ENCODE measurements at places on chromosomes 11 and 22.

DNA sequence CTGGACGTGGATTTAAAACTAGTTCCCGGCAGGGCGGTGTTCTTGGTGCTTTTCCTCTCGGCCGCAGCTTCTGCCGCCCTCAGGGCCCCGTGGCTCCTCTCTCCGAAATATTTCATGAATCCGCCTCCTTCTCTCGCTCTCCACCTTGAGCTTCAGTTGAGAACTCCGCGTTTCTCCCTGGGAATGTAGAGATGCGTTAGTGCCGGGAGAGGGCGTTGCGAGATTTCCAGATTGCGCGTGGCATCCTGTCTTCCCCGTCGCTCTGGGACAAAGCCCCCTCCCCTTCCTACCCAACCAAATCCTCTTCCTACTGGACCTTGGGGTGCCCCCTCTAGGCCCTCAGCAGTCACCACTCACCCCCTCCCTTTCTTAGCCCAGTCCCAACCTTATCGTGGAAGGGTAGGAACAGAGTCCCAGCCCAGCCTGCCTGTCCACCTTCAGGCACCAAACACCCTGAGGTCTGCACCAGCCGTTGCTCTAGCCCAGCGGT lies 15.5 kb upstream of the RAC2 start:
- no peak for DNase-seq

DNA sequence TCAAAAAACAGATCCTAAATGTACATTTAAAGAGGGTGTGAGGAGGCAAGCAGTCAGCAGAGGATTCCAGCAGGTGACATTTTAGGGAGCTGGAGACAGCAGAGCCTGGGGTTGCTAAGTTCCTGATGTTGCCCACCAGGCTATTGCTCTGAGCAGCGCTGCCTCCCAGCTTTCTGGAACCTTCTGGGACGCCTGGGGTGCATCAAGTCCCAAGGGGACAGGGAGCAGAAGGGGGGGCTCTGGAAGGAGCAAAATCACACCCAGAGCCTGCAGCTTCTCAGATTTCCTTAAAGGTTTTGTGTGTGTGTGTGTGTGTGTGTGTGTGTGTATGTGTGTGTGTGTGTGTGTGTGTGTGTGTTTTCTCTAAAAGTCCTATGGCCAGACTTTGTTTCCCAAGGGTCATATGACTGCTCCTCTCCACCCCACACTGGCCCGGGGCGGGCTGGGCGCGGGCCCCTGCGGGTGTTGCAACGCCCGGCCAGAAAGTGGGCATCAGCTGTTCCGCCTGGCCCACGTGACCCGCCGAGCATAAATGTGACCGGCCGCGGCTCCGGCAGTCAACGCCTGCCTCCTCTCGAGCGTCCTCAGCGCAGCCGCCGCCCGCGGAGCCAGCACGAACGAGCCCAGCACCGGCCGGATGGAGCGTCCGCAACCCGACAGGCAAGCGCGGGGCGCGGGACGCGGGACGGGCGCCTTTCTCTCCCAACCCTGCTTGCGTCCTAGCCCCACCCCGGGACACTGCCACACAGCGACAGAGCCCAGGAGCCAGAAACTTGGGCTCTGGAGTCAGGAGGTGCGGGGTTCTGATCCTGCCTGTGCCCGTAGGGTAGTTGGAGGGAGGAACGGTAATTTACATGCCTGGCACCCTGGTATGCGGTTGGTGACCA lies at the start of gene HMOX1:
HMOX1 (plus strand) TSS at position 560 of the 887 bp plus-strand sequence; CDS start at position 638, 78 bp downstream.
- no peak for DNase-seq

GRCh38 chr11:68181719-68182451 lies 31.2 kb downstream of the KMT5B start:
- DNase-seq: no peak

GRCh38 chr11:29005401-29005980 lies 897.3 kb downstream of the METTL15 start:
- no peak for DNase-seq

DNA sequence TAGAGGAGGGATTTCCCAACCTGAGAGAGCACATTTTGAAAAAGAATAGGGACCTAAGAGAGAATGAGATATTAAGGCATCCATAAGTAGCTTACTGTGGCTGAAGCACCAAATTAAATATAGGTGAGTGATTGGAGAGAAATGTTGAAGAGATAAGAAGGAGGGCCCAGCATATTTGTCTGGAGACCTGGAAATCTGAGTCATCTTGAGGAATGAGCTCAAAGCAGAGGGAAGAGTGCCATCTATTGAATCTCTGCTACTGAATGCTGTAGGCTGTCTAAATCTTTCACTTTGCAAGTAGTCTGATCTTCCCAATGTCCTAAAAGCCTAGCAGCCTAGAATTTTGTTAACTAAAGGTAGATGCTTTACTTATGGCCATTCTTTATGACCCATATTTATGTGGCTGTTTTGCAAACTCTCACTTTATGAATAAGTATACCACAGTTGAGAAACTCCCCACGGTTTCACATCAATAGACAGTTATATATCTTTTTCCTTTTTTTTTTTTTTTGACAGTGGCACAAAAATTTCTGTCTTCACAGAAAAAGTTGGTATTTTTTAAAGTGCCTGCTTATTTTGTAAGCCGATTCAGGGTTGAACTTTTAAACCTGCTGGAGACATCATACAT lies 2093.5 kb downstream of the LRRC4C start:
- no peak for DNase-seq

DNA sequence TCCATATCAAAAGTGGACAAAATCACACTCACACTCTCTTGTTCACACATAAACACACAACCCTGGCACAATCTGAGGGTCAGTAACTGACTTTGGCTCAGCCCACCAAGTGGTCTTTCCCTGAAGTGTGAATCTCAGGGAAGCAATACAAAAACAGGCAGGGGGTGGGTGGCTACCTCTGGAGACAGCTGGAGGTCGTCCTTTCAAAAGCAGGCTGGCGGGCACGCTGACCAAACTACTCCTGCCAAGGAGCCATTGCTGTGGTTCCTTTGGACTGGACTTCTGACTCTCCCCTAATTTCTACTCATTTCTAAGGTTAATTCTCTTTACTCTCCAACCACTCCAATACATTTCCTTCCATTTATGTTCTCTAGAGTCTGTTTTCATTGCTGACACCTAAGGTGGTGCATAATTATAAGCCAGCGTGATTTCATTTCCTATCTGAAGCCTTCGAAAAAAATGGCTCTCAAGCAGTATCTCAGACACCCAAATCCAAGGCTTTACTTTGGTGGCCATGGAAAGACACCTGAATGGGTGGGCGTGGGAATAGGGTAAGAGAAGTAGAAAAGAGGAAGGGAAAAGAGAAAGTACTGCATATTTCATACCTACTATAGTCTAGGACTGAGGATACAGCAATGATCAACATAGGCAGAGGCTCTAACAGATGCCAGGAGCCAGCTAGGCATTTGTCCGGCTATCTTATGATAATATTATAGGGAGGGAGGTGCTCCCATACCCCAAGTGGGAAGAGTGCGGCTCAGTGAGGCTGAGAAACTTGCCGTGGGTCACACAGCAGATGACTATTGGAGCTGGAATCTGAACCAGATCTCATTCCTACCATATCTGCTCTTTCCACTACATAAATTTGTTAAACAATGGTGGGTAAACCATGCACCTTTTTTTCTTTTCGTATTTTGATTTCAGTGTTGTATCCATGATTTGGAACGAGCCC lies 22.0 kb downstream of the FZD4 start:
- DNase-seq: no peak

GRCh38 chr11:126898802-126899201 lies 101.8 kb downstream of the KIRREL3 start:
- DNase-seq: no peak

DNA sequence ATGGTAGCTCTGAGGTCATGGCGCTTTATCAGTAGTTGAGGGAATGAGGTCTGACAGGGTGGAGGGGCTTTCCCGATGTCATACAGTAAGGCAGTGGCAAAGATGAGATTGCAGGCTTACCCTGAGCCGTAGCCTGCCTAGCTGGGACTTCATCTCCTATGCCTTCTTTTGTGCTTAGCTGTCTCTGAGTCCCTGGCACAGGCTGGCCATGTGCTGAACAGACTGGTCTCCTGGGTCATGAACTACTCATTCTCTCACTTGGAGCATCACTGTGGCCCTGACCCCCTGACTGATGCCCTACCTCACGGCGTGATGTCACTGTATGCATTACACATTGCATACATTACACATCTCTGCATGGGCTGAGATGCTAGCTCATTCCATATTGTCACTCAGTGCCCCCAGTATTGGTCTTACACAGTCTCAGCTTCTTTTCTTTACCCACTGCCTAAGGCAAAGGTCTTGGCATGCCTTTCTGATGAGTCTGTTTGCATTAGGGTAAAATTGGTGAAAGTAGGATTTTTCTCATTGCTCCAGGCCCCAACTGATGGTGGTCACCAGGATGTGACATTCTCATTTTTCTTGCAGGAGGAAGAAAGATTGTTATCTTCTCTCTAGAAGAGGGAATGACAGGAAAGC lies 389.4 kb upstream of the CADM1 start:
- DNase-seq: no peak

DNA sequence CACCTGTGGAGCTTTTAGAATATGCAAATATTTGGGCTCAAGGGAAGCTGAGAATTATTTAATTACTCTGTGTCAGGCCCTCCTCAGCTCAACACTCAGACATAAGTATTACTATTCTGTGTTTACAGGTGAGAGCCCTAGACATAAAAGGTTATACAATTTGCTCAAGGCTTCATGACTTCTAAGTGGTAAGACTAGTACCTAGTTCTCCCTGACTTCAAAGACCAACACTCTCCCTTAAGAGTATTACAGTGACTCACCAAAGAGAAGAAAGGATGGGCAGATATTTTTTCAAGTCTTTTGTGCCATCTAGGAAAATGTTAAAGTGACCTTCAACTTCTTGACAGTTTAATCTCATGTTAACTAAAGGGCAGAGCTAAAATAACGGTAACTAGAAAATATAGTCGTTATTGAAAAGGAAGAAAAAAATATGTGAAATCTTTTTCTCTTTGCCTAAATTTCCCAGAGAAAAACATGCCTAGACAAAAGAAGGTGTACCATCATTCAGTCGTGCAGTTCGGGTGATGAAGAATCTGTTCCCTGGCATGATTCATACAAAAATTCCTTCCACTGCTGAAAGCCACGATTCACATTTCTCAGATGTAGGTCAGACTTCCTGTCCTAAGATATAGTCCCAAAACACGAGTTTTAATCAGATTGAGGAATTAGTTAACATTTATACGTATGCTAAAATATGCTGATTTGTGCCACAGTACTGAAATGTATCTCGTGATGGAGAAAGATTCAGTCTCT lies 849.1 kb upstream of the API5 start:
- DNase-seq: no peak

GRCh38 chr11:47184711-47185304 lies 1.4 kb downstream of the PACSIN3 start:
- no peak for DNase-seq

DNA sequence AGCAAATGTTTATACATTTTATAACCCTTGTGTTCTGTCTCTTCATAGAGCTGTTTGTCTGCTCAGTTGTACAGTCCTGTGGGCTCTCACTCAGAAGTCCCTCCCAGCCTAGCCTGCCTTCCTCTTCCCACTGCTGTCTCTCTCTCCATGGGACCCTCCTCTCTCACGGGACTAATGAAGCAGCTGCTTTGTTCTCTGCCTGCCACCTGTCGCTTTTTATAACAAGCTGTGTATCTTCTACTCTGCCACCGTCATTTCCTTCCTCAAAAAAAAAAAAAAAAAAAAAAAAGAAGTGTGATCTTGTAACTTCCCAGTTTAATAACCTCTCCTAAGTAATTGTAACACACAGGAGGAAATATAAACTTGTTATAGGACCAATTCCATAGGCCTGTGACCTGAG lies 92.2 kb upstream of the ALKBH3 start:
- no peak for DNase-seq

DNA sequence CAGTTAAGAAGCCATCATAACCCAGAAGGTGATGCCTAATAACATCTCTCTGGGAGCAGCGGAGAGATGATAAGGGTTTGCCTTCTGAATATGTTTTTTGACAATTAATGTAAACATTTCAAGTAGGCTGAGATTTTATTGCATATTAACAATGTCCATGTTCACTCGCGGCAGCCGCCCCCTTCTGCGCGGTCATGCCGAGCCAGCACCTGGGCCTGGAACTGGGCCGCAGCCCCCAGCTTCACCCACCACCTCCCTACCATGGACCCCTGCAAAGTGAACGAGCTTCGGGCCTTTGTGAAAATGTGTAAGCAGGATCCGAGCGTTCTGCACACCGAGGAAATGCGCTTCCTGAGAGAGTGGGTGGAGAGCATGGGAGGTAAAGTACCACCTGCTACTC lies 4.3 kb upstream of the SAA1 start:
- DNase-seq: no peak

DNA sequence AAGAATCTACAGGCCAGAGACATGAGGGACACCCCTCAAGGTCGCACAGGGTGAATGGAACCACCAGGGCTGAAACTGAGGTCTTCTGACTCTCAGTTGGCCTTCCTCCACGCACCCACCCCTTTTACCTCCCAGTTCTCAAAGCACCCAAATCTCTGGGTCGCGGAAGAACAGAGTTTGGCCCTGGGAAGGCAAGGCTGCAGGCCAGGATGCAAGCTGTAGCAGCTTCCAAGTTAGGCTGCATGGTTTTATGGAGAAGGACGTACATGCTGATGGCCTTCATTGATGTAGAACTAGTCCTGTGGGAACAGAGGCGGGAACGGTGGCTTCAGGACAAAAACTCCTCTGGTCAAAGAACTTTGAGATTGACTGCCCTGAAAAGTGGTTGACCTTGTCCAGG lies 143.5 kb upstream of the B3GAT1 start:
- no peak for DNase-seq

DNA sequence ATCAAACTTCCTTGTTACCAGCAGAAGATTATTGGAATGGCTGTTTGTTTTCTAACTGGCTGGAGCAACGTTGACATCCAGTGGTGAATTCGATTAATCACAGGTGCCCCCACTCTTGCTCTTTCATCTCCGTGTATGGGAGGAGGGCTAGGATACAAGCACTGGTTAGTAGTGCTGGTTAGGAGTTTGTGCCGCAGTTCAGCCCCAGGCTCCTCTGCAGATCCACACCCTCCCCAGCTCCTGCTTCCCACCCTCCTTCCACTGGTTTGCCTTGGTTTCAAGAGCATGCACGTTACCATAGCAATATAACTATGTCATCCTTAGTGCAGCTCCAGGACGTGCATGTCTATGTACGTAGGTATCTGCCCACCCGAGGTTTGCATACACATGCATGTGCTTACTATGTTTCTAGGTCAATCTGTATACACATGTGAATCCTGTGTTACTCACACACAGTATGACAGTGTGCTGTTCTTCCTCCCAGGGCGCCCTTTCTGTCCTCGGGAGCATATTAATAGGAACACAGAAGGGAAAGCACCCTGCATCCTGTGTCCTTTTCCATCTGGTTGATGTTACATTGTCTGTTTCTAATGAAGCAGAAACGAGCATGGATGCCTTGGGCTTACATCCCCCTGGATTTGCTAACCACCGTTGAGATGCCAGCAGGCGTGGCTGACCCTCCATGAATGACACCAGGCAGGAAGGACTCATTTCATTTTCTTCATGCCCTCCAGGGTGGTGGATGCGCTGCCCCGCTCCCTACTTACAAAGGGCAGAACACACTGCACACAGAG lies 539.3 kb downstream of the OPCML start:
- no peak for DNase-seq

Measured in T-cell (primary cell).